ENCODE measurements at places on chromosomes 2 and 18.
A peak's percentile ranks its signal among the peaks of the same experiment; 100 is the strongest.

GRCh38 chr2:9392898-9393765 lies 30.2 kb downstream of the ITGB1BP1 start:
- peak; percentile 49 for DNase-seq

DNA sequence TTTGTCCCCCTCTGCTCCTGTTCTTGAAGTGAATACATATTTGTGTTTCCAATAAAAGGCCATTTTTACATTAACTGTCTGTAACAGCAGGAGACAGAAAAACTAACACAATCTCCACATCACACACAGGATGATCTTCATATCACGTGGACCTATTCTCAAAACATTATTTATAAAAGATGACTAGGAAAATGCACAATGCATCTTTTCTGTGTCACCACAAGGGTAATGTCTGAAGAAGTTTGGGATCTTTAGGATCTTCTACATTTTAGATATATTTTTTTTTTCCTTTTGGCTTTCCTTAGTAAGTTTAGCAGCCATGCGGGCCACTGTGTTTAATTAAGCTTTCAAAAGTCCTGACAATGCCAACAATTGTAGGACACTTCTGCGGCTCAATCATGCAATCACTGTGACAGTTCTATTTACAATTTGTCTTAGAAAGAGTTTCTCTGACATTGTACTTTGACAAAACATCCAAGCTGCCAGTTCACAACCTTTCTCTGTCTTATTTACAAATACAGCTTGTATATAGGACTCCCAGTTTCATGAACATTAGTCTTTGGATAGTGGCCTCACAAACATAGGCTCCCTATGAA lies 12.3 kb downstream of the BCL11A start:
- DNase-seq = no peak

- DNase-seq = no peak
Observed at GRCh38 chr18:32201948-32202672, 12.3 kb downstream of the MEP1B start.

DNA sequence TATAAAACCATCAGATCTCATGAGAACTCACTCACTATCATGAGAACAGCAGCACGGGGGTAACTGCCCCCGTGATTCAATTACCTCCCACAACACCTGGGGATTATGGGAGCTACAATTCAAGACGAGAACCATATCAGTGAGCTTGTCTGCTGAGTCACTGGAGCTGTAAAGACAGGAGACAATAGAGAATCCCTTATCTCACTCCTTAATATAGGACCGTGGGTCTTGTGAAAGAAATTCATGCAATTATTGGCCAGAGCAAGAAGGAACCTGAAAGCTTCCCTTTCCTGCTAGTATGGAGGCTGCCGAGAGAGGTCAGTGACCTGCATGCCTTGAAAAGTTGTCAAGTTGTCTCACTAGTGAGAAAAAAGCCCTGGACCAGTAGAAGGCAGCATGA lies 9.5 kb upstream of the TNFAIP6 start:
- no peak for DNase-seq

All from femur (tissue), 1 donor.